ENCODE measurements at places on chromosomes 2 and 18. TPM values are rescaled to one million over a fixed set of nuclear protein-coding genes. Genes with fewer than 3 reads are reported as not detected.

DNA sequence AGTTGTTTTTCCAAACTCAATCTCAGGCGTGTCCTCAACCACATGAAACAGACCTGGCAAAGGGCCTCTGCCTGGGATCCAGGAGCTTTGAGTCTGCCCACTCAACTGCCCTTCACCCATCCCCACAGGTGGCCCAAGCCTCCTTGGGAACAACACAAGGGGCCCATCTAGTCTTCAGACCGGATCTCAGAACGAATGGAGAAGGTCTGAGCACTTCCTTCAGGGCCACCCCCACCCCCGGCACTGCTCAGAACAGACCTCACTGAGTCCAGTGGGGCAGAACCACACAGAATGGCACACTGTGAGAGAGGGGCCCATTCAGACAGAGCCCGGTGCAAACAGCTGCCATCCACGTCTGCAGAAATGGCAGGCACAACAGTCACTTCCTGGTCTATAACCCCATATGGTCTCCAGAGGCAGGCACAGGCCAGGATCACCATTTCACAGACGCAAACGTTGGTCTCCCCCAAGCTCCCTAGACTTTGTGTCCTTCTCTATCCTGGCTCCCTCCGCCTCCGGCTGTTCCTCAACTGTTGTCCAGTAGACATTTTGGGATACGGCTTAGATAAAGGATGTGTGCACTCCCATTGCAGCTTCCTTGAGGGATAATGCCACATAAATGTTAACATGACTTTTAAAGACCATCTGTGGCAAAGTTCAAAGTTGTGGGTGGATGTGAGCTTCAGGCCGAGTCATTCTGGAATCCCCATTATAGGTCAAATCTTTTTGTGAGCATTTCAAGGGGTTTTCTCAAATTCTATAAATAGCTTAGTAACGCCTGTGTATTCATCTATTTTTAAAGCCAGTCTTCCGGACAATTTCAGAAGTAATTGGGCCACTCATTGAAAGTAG is 149.7 kb downstream of the SMAD7 start:
- no peak for DNase-seq

DNA sequence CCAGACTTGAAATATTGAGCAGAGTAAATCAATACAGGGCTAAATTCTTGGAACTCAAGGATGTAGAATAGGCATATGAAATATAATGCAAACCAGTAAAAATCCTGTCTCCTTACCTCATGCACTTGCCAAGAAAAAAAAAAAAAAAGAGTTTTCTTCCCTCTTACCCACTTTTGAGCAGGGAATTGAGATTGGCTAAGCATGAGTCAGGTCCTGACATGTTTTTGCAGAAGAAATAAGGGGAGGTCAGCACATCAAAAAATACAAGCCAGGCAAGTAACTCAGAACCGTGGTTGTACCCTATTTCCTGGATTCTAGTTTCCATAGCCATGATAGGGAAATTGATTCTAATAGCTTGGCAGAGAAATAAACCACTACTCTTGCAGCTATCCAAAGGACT is 1526.7 kb downstream of the LRP1B start:
- no peak for DNase-seq

DNA sequence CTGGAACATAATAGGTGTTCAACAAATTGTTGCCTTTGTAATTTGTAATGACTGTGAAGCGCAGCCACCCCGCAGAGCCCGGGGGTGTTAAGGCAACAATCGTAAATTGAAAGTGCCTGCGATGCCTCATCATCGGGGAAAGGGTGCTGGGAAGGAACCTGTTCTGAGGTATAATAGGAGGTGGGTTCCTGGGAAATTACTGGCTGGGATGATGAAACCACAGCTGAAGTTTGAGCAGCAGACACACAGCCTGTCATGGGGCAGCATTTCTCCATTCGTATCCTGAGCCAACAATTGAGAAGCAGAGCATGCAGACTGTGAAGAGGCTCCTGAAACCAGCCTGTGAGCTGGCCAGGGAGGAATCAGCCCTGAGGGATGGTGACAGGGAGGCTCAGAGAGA is 404.0 kb upstream of the MYT1L start:
- no peak for DNase-seq

GRCh38 chr2:217938036-217938435 is 64.8 kb downstream of the TNS1 start:
- no peak for DNase-seq

- no peak for DNase-seq
Measured at GRCh38 chr18:63440219-63440618, 17.9 kb upstream of the VPS4B start.

DNA sequence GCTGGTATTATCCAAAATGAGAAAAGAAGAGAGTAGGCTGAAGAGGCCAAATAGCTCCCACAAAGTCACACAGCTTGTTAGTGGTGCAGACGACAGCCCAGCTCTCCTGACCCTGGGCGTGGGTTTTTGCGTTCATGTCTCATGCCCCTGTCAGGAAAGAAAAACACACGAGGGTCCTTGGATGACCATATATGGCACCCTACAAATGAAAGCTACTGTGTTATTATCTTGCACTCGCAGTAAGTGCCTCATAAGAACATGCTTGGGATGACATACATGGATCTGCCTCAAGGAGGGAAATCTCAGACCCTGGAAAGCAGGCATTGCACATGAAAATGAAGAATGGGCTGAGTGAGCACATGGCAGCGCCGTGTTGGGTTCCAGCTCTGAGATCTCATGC is 89.7 kb downstream of the SEMA4F start:
- no peak for DNase-seq

DNA sequence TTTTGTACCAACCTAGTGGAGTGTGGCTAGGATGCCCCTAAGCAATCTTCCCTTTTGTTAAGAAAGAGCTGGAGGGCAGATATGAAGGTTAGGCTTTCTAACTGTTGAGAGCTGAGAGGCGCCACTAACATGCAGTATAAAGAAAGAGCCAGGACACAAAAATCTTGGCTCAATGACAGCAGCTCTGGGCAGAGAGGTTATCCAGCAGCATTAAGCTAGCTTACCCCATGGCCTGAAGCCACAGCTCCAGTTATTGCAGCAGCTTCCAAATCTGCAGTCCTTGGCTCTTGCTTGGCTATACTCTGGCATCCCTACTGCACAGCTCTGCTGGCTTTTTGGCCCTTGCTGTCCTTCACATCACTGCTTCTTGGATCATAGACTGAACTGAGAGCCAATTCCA is 213.4 kb downstream of the GPD2 start:
- no peak for DNase-seq

- no peak for DNase-seq
Measured at GRCh38 chr18:2538844-2539243, 32.5 kb downstream of the METTL4 start.

The RTP5 gene
- total RNA-seq, result 0.69 TPM
